ENCODE measurements at places on chromosomes 7 and 10.

DNA sequence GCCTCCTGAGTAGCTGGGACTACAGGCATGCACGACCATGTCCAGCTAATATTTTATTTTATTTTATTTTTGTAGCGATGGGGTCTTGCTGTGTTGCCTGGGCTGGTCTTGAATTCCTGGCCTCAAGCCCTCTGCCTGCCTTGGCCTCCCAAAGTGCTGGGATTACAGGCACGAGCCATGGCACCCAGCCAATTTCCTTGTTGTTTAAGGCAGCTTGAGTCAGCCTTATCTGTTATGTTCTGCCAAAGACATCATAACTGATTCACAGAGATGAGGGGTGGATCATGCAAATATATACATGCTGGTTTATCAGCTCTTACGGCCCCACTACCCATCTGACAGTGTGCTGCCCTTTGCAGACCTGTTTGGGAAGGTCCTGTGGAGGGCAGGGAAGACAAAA is 826.7 kb downstream of the TYW1 start:
- no peaks in the 10 kb centered on the region for H3K27me3 ChIP-seq
- no peaks in the 10 kb centered on the region for H3K36me3 ChIP-seq
- no peak for DNase-seq
- H3K4me1 ChIP-seq = no peaks in the 10 kb centered on the region

GRCh38 chr7:2971914-2972834 is 71.5 kb downstream of the CARD11 start:
- H3K4me3 ChIP-seq = no peak overlapping the region
- H3K27me3 ChIP-seq = no peaks in the 10 kb centered on the region
- no peak overlapping the region for H3K27ac ChIP-seq
- H3K4me1 ChIP-seq = peaks cover 11% of the 10 kb centered on the region
- peaks cover 48% of the 10 kb centered on the region for H3K36me3 ChIP-seq

- H3K4me1 ChIP-seq = no peaks in the 10 kb centered on the region
- peaks cover 43% of the 10 kb centered on the region for H3K36me3 ChIP-seq
- H3K27ac ChIP-seq = no peak overlapping the region
Measured at GRCh38 chr10:91976317-91977051, 52.9 kb downstream of the BTAF1 start.

GRCh38 chr7:50212016-50212325 is 92.5 kb upstream of the IKZF1 start:
- H3K36me3 ChIP-seq = no peaks in the 10 kb centered on the region
- no peak overlapping the region for H3K27ac ChIP-seq
- DNase-seq = no peak
- H3K4me3 ChIP-seq = no peak overlapping the region
- no peaks in the 10 kb centered on the region for H3K27me3 ChIP-seq

DNA sequence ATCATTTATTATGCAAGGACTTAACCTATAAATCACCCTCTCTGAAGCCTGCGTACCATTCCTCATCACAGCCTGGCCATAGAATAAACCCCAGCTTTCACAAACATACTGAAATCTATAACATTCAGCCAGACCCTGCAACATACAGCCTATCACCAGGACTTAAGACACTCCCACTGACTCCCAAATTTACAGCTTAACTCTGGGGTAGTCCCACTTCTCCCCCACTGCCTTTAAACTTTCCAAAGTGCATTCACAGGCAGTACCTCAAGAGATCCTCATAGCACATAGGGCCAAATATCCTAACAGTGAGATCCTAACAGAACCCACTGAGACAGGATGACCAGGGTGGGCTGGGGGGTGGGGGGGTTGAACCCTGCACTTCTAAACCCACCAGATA is 3.5 kb downstream of the LDB1 start:
- peak overlapping the region; percentile 88 for H3K27ac ChIP-seq
- no peaks in the 10 kb centered on the region for H3K27me3 ChIP-seq
- no peak for DNase-seq
- peak overlapping the region; percentile 74 for H3K4me3 ChIP-seq
- peaks cover 3% of the 10 kb centered on the region for H3K36me3 ChIP-seq
- H3K4me1 ChIP-seq = peaks cover 85% of the 10 kb centered on the region

DNA sequence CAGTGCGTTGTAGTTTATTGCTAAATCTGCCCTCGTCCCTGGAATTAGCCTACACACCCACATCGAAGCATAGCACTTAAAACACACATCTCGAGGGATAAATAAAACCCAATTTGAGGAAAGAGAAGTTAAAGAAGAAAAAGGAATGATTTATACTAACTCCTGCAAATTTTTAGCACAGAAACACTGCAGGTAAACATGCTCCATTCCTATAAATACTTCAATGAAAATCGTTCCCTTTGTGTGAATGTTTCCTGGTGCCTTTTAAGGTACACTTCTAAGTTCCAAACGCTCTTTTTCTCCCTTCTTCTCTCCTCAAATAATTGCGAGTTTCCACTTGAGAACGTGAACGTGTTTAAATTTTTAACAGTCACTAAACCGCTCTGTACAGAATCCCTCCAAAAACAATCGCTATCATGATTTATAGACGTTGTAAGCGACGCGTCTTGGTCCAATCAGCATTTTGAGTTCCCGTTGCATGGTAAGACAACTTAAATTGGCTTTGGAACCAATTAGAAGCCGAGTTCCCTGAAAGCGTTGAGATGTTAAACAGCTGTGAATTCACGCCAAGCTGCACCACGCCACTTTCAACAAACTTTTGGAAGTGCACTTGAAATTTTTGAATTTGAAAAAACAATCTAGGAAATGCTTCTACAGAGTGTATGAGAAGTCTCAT is 12.5 kb upstream of the EBLN1 start:
- no peaks in the 10 kb centered on the region for H3K36me3 ChIP-seq
- no peak overlapping the region for H3K27ac ChIP-seq
- H3K4me1 ChIP-seq = peaks cover 3% of the 10 kb centered on the region
- peak overlapping the region; percentile 62 for H3K4me3 ChIP-seq
- no peaks in the 10 kb centered on the region for H3K27me3 ChIP-seq
- DNase-seq = peak; percentile 11

- no peak for DNase-seq
- H3K36me3 ChIP-seq = no peaks in the 10 kb centered on the region
- H3K4me3 ChIP-seq = no peak overlapping the region
- H3K27ac ChIP-seq = no peak overlapping the region
Measured at GRCh38 chr10:96930469-96930868, 98.4 kb downstream of the LCOR start.

DNA sequence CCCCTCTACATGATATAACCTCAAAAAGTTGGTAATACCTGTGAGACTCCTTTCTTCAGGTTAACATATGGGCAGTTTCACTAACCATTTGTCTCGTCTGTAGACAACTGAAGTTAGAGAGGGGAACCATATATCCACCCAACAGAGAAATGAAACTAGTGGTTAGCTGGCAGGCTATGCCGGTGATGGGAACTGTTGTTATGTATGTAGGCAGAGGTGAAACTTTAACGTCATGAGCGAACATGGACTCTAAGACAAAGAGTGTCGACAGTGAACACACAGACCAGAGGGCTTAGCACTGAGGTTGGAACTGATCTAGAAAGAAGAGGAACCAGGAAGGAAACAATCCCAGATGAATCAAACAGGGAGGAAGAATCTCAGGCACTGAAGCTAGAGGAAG is 112.4 kb downstream of the ELMO1 start:
- DNase-seq = no peak
- no peaks in the 10 kb centered on the region for H3K27me3 ChIP-seq
- no peak overlapping the region for H3K4me3 ChIP-seq
- H3K4me1 ChIP-seq = peaks cover 25% of the 10 kb centered on the region
- H3K36me3 ChIP-seq = peaks cover 32% of the 10 kb centered on the region

GRCh38 chr7:45179666-45180065 is 22.1 kb downstream of the RAMP3 start:
- H3K27ac ChIP-seq = no peak overlapping the region
- no peaks in the 10 kb centered on the region for H3K36me3 ChIP-seq
- H3K27me3 ChIP-seq = no peaks in the 10 kb centered on the region
- H3K4me3 ChIP-seq = no peak overlapping the region
- no peaks in the 10 kb centered on the region for H3K4me1 ChIP-seq

DNA sequence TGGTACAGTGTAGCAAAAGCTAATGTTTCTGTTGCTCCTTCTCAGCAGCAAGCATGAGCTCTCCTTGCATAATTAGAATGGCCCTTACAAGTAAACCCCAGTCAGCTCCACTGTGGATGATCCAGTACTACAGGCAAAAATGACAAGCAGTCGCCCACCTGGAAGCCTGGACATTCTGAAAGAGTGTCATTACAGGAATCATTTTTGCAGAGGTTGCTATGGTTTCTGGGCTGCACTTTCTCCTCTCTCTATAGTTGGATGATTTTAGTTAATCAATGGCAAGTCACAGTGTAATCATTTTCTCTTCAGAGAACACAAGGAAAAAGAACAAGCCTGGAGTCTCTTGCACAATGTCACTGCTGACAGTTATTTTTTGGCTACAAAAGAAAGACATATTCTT is 102.9 kb upstream of the MYO3A start:
- no peaks in the 10 kb centered on the region for H3K4me1 ChIP-seq
- no peak overlapping the region for H3K27ac ChIP-seq
- no peak for DNase-seq
- H3K36me3 ChIP-seq = no peaks in the 10 kb centered on the region

DNA sequence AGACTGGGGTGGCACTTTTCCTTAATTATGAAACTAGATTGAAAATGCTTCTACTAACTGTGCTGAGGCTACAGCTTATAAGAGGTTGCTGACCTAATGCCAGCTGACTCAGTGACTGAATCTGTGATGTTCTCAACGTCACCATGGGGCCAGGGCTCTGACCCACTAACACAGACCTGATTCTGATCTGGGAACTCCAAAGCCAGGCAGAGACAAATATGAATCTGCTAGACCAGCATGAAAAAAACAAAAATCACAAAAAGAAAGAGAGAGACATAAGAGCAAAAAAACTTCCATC is 16.1 kb downstream of the USP6NL start:
- H3K27me3 ChIP-seq = no peaks in the 10 kb centered on the region
- H3K36me3 ChIP-seq = no peaks in the 10 kb centered on the region
- no peak overlapping the region for H3K4me3 ChIP-seq
- no peaks in the 10 kb centered on the region for H3K4me1 ChIP-seq

DNA sequence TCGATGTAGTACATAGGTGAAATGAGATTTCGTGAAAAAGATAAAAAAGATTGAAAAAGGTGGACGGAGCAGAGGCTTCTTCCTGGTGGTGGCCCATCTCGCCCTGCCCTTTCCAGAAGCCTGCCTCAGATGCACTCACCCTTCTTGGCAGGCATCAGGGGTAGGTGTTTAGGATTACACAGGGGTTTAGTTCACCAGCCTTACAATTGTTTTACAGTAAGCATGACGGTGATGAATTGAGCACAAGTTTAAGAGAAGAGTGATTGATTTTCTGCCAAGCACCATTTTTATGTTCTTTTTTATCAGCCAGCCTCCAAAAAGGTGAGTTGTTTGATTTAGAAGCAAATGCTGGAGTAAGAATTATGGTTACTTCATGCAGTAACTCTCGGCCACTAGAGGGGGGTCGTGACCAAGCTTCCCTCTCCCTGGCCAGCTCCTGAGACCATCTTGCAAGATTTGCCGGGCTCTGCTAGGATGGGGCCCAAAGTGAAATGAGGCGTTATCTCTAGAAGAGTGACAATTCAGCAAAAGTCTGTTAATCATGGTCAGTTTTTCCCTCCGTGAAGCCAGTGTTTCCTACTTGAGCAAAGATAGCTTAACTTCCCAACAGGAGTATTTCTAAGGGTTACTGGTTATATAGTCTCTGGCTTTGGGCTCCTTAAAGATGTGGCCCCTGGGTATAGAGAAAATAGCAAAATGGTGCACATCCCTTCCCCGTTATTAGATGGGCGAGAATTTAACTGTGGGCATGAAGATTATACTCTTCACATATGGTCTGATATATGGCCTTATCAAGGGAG is 228.8 kb downstream of the BMPER start:
- H3K27ac ChIP-seq = no peak overlapping the region
- H3K4me3 ChIP-seq = no peak overlapping the region
- no peaks in the 10 kb centered on the region for H3K27me3 ChIP-seq
- no peak for DNase-seq
- no peaks in the 10 kb centered on the region for H3K36me3 ChIP-seq
- H3K4me1 ChIP-seq = no peaks in the 10 kb centered on the region

DNA sequence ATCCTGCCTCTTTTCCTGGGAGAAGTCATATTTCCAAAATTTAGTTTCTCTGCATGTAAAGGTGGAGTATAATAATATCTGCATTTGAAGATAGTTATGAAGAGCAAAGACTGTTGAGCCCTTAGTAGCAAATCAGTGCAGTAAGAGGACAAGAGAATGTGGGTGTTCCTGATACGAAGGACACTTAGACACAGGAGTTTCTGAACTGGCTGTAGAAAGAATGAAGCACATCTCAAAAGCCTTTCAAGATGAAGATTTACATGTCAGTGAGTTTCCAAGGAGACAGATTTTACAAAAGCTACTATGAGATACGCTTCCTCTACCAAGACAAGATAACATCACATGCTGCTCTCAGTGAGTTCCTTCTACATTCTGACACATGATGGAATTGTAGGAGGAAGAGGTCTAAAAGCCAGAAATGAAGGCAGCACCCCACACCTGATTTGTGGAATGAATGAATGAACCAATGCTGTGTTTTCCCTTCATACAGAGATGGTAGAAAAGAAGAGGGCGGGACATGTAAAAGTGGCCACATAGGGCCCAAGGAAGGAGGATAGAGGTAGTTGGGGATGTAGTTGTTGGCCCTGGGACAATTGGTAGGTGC is 173.6 kb upstream of the PDE1C start:
- H3K36me3 ChIP-seq = no peaks in the 10 kb centered on the region
- DNase-seq = no peak
- no peaks in the 10 kb centered on the region for H3K27me3 ChIP-seq
- H3K4me1 ChIP-seq = no peaks in the 10 kb centered on the region
- H3K27ac ChIP-seq = no peak overlapping the region

DNA sequence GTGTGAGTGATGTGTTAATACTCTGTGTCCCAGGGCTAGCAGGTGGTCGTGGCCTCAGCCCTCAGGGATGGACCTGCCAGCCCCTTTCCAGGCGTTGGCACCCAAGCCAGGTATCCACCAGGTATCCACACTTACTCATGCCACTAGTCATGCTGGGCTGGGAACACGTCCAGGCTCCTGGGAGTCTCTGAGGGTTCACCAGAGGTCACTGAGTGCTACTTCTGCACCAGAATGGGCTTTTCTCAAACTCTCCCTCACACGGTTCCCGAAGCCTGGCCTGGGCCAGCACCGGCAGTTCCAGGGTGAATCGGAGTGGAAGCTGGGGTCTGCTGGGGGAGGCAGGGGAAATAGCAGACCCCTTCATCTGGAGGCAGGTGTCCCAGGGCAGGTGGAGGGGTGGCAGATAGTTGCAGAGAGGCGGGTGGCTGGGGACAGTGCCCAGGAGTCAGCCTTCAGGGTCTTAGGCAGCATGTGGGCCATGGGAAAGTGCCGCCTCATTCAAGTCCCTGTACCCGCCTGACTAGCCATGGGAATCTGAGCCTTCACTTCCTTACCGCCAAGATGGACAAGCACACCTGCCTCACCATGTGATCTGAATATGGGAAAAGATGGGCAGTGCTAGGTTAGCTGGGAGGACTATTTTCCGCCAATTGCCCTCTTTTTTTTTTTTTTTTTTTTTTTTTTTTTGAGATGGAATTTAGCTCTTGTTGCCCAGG is 95.5 kb upstream of the GTF2I start:
- no peak overlapping the region for H3K4me3 ChIP-seq
- no peaks in the 10 kb centered on the region for H3K36me3 ChIP-seq
- peaks cover 2% of the 10 kb centered on the region for H3K4me1 ChIP-seq
- no peaks in the 10 kb centered on the region for H3K27me3 ChIP-seq

Measured in CD4-positive, alpha-beta T cell (primary cell).